ENCODE measurements at places on chromosomes 6 and 20. TPM values are rescaled to one million over a fixed set of nuclear protein-coding genes. Genes with fewer than 3 reads are reported as not detected.

The HLA-DRB5 gene
- total RNA-seq, result 2.1 TPM

The PMEPA1 gene
- 3.9 TPM for total RNA-seq

The HLA-DPB1 gene
- 44.0 TPM for total RNA-seq

DNA sequence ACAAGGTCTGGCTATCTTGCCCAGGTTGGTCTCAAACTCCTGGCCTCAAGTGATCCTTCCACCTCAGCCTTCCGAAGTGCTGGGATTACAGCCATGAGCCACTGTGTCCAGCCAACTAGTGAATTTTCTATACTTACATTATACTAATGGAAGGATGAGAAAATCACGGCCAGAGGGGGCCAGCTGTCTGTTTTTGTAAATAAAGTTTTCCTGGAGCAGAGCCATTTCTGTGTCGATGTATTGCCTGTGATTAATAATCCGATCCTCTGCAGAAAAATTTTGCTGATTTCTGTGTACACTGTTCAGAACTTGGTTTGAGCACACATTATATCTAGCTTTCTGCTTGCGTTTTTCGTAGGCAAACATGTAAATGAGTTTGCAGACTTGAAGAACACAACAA, 28.8 kb downstream of the PTPRT start:
- H3K4me3 ChIP-seq, result no peak overlapping the region
- H3K4me1 ChIP-seq, result no peaks in the 10 kb centered on the region
- DNase-seq, result no peak
- H3K27ac ChIP-seq, result no peak overlapping the region
- H3K27me3 ChIP-seq, result no peaks in the 10 kb centered on the region

- H3K4me1 ChIP-seq, result no peaks in the 10 kb centered on the region
- no peaks in the 10 kb centered on the region for H3K27me3 ChIP-seq
- H3K4me3 ChIP-seq, result no peak overlapping the region
- DNase-seq, result no peak
- H3K36me3 ChIP-seq, result no peaks in the 10 kb centered on the region
These were observed 132.4 kb downstream of the BMP7 start for GRCh38 chr20:57133926-57134650.

GRCh38 chr20:57951549-57951948, 241.7 kb upstream of the PMEPA1 start:
- no peaks in the 10 kb centered on the region for H3K36me3 ChIP-seq
- H3K4me3 ChIP-seq, result no peak overlapping the region
- no peaks in the 10 kb centered on the region for H3K4me1 ChIP-seq
- DNase-seq, result no peak
- no peak overlapping the region for H3K27ac ChIP-seq

All from sigmoid colon (tissue), 7 donors.